ENCODE measurements at places on chromosomes 4 and X.

DNA sequence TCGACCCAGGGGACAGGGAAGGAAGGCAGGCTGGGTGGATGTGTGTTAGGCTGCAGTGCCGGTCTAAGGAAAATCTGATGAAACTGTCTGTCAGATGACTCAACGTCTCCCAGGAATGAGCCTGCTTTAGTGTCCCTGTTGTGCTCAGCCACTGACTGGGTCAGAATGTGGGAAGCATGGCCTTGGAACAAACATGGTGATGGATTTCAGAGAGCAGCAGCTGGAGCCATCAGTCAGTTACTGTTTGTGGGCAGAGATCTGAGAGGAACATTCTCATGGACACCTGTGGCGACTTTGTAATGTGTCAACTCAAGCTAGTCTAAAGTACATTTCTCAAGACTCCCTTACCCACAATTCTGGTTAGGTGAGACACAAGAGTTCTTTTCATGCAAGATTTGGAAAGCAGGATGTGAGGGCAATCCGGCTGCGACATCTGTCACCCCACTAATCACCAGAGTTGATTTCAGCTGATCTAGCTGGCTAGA lies 63.2 kb downstream of the ANAPC10 start:
- DNase-seq: no peak

- DNase-seq: no peak
Observed at GRCh38 chrX:54633641-54634040, 103.6 kb downstream of the GNL3L start.

GRCh38 chr4:8241895-8242696 lies 27.5 kb upstream of the HTRA3 start:
- peak; percentile 85 for DNase-seq

DNA sequence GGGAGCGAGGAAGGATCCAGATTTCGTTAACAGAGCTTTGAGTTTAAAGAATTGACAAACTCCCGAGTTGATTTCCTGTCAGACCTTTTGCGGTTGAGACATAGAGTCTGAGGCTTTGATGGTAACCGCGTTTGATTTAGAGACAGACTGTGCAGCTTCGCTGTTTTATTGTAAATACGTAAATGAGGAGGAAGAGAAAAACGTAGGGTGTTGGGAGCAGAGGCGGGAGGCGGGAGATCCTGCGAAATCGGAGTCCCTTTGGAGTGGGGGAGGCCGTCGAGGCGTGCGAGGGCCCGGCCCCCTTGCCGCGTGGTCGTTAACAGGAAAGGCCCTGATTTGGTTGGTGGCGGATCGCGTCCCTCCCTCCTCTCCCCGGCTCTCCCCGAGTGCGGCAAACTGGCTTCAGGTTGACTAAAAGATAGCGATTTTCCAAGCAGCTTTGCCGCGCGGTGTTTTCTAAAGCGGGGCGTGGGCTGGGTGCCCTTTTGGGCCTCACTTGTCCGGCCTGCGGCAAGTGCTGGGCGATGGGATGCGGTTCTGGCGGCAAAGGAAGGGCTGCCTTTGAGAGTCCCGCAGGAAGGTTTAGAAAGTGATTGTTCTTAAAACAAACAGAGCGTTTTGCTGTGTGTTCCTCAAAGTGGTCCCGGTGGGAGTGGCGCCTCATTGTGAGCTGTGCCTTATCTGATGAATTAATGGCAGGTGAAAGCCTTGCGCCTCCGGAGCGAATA lies 857 bp downstream of the SCML1 start:
- no peak for DNase-seq

DNA sequence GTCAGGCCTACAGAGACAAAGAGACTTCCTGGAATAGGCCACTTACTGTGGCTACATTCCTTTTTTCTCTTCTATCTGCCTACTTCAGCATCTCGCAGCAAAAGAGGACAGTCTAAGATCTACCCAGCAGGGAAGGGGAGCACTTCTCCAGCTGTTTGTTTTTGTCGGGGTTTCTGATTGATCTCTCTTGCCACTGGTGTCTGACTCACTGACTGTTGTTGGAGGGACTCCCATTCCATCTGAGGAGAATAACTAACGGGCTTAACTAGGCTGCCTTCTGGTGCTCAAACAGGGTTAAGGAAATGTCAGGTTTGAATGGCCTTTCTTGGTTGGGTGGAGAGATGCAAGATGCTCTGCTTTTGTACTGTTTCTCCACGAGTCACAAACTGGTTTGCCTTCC lies 100.2 kb upstream of the TMEM164 start:
- DNase-seq: no peak

GRCh38 chr4:98467627-98468072 lies 190.8 kb downstream of the TSPAN5 start:
- peak; percentile 78 for DNase-seq

DNA sequence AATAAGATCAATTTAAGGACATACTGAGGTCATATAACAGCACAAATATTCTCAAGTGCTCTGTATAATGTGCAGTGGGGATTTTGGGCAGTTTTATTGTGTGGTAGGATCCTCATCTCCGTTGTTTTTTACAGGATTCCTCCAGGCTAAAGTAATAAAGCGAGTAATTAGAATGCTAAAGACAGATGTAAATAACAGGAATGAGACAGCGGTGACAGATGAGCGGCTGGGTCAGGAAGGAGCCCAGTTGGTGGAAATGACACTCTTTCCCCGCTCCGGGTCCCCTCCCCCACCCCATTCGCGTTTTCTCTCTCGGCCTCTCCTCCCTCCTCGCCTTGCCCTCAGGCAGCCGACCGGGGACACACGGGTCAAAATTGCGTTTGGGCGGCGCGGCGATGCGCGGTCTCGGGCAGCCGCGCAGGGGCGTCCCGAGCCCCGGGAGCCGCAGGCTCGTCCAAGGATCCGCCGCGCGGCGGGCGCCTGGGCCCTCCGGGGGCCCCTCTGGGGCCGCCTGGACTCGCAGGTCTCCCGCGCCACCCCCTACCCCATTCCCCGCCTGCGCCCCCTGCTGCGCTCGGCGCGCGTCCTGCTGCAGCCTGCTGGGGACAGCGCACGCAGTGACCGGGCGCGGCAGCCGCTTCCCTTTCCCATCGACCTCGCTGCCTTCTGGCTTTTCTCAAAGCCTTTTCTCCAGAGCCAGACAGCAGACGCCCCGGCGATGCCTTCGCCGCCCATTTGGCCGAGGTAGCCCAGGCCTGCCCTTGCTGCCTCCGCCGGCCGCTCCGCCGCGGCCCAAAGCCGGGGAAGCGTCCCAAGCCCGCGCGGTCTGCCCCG lies 16.2 kb downstream of the POU4F2 start:
- DNase-seq: no peak

GRCh38 chrX:17047224-17047623 lies 100.8 kb downstream of the REPS2 start:
- DNase-seq: no peak

DNA sequence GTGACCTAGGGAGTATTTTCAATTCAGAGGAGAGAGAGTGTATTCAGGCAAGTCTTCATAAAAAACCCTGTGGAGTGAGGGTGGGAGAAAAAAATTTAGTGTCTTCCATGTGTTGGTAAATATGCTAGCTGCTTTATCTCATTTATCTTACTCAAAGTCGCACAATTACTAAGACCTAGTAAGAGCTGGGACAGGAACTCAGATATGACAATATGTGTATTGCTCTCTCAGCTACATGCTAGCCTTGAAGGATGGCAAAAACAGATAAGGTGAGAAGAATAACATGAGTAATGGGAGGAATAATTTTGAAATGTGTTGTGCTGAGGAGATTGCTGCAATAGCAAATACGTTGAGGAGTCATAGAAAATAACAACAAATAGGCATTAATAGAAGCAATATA lies 458.6 kb downstream of the SH2D1A start:
- DNase-seq: no peak

DNA sequence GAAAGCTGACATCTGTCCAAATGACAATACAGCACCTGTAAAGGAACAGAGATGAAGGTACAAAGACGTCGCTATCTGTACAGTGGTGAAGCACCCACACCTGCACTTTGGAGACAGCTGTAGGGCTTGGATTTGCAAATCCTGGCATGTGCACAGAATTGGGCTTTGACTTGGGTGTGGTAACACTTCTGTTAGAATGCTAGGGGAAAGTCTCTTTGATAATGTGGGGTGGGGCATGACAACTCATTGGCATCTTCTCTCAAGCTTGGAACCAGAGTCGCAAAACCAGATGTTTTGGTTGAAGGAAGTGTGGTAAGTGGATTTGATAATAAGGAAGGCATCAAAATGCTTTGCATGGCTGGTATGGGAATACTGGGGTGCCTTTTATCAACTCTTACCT lies 55.5 kb downstream of the VCX3B start:
- no peak for DNase-seq

DNA sequence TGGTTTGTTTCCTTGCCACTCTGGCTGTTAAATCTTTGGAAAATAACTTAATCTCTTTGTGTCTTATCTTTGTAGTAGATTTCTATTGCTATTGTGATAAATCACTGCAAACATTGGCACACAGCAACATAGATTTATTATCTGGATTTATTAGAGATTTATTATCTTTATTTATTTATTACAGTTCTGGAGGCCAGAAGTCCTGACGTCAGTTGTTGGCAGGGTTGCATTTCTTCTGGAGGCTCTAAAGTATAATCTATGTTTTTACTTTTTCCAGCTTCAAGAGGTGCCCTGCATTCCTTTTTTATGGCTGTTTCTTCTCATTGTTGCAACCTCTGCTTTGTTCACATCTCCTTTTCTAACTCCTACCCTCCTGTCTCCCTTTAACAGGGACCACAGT lies 542.8 kb downstream of the GRXCR1 start:
- no peak for DNase-seq

GRCh38 chr4:29558789-29559188 lies 1161.4 kb upstream of the PCDH7 start:
- DNase-seq: no peak

DNA sequence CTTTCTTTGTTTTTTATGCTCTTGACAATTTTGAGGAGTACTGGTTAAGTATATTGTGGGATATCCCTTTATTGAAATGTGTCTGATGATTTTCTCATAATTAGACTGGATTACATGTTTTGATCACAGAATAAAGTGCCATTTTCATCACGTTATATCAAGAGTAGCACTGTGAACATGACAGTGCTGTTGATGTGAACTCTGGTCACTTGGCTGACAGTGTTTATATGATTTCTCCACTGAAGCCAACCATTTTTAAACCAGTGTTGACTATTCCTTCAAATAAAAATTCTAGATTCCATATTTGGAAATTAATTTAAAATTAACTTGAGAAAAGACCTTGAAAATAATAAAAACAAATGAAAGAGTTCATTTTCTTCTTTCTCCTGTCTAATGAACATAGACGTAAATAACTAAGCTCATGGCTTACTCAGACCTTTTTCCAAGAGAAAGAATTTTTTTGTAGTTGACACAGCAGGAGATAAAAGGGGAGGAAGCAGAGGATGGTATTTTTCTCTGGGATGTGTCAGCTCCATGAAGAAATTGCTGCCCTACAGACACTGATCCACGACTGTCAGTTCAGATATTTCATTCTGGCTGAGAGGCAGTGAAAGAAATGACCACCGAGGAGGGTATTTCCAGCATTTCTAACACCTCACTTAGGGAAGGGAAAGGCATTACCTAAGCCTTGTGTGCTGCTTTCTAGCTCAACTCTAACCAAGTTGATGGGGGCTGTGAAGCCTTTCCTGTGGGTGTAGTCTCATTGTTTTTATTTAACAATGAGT lies 150.9 kb upstream of the ANK2 start:
- no peak for DNase-seq

DNA sequence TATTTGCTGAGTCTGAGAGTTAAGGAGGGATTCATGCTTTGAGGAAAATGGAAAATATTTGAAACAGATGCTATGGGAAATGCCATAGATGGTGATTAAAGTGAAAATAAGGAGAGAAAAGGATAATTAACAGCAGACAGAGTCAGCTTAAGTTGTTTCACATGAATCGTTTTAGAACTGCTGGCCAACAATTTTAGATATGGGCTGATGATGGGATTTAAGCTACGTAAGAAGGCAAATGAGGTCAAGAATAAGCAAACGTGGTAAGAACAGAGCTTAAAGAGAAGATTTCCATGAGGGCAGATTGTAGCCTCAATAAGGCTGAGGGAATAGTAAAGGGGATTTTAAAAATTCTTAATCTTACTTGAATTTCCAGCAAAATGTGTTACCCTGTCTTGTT lies 77.9 kb downstream of the MFAP3L start:
- no peak for DNase-seq

- no peak for DNase-seq
Observed at GRCh38 chrX:153886915-153887314, 942 bp upstream of the L1CAM start.

DNA sequence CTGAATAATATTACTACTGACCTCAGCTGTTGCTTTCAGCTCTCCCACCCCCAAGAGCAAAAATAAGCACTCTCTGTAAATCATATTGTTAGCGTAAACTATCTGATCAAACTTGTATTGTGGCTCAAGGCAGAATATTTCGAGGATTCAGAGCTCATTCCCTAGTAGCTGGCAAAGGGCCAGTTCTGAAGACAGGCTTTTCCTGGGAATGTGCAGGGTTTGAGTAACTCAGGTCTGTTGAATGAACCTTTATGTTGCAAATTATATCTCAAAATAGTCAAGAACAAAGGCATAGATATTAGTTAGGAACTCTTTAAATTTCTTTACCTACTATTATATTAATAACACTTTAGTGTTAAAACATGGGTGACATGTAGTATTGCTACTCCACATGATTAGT lies 454.9 kb downstream of the CCSER1 start:
- DNase-seq: no peak

- DNase-seq: peak; percentile 54
Observed at GRCh38 chr4:127586922-127587571, 45.7 kb upstream of the INTU start.

Measured in HL-60 (cell line).